Glutamatergic neuron (in vitro differentiated cells): ENCODE measurements at places on chromosomes 6 and 20.

- DNase-seq = no peak
Measured at GRCh38 chr6:102582569-102582968, 1189.1 kb downstream of the GRIK2 start.

- DNase-seq = no peak
Measured at GRCh38 chr6:11149551-11149950, 38.0 kb upstream of the ERVFRD-1 start.

DNA sequence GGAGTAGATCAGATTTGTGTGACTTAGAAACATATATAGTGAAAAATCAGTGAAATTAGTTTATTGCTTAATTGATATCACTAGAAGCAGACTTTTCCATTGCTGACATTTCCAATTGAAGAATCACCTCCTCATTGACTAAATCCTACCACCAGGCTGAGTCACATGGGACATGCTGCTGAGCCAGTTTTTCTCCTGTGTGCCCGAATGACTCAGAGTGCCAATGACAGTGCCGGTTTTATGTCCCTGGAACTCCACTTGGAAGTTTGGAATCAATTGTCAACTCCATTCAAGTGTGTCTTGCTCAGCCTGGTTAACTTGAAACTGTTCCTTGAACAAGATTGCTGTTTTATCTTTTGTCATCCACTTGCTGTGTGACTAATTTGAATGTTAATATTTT lies 316.1 kb upstream of the PRDM1 start:
- no peak for DNase-seq

GRCh38 chr6:144248003-144248402 lies 37.1 kb upstream of the UTRN start:
- DNase-seq = no peak

GRCh38 chr20:2118783-2119182 lies 17.2 kb downstream of the STK35 start:
- no peak for DNase-seq

GRCh38 chr6:27168108-27168507 lies 79.4 kb upstream of the PRSS16 start:
- DNase-seq = no peak

DNA sequence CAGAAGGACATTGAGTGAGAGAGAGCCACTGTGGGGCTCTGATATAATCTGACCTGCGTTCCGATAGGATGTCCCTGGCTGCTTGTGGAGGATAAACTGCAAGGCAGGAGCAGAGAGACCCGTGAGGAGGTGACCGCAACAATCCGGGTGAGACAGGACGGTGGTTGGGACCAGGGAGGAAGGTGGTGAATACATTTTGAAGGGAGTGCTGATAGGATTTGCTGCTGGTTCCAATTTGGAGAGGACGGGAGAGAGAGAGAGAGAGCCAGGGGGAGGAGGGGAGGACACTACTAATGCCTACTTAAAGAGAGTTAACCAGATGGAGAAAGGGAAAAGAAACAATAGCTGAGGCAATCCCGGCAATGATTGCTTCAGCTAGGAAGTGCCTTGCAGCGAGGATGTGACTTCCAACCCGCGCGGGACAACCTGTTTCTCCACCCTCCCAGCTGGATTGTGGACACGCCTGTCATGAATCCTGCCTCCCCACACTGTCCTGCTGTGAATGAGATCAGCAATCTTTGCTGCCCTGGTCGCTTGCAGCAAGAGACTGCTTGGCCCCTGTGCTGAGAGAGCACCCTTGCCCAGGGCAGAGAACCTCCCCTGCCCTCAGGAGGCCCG lies 199.0 kb upstream of the KCNG1 start:
- DNase-seq = peak; percentile 28

DNA sequence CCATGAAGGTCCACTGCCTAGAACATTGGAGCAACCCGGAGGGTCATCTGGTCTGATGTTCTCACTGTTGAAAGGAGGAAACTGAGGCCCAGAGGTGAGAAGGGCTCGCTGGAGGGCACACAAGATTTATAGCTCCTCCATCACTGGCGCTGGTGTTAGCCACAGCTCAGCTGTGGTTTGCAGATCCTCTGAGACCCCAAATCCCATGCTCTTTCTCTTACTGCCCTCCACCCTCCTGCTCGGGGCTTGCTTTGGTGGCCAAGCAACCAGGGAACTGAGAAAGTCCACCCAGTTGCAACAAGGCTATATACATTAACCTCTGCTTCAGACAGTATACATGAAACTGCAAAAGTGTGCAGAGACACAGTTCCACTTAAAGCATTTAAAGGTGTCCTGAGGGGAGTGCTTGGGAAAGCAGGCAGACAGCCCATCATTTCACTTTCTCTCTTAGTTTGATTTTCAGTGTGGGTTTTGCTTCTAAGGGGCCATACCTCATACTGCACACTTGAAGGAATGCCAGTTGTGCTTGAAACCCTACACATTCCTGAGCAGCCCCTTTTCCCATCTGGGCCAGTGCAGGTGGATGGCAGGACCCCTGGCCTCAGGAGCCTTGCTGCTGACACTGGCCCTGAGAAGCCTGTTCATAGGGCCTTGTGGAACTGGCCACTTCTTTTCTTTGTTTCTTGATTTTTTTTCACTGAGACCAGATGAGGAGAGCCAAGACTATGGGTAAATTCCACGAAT lies 347.6 kb downstream of the CDC5L start:
- no peak for DNase-seq

DNA sequence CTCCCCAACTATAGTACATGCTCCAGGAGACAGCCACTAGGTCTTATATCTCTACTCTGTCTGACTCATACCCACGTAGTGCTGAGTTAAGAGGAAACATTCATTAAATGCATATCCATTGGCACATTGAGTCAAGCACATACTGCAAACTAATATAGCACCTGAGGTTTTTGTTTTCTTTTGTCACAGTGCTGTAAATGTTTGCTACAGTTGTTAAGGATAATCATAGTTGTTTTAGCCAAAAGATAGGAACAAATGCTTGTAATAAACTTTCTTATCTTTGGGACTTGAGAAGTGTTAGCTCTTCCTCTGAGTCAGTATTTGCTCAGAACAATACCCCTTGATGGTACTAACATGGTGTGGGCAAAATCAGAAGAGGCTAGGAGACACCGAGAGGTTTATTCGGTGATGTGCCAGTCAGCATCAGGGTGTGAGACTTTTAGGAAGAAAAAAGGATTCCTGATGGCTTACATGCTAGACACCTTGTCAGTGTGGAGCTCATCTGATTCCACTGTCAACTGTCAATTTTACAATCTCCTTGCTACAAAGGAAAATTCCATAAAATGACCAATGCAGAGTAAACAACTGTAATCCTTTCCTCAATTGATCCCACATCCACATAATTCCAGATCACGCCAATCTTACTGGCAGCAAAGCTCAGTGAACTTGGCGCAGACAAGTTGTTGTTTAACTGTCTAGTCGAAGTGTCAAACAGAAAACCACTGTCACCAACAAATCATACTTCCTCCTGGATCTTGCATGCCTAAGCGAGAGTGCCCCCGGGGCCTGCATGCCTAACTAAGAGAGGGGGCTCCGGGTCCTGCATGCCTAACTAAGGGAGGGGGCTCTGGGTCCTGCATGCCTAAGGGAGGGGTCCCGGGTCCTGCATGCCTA lies 36.1 kb downstream of the ELOVL2 start:
- DNase-seq = no peak

DNA sequence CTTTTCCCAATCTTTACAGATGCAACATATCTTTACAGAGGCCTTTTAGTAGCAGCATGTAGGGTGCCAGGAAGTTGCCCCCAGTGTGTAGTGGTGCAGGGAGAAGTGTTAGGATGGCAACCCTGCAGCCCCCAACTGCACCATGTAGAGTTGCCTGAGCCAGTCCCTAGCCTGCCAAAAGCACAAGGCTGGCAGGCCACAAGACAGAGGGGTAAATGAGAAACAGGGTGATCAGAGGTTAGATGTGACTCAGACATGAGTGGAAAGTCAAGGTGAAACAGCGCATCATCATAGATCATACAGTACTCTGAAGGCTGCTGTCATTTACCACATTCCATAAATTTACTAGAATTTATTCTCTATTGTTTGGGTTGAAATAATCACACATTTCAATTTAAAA lies 467.5 kb downstream of the PRKN start:
- no peak for DNase-seq

DNA sequence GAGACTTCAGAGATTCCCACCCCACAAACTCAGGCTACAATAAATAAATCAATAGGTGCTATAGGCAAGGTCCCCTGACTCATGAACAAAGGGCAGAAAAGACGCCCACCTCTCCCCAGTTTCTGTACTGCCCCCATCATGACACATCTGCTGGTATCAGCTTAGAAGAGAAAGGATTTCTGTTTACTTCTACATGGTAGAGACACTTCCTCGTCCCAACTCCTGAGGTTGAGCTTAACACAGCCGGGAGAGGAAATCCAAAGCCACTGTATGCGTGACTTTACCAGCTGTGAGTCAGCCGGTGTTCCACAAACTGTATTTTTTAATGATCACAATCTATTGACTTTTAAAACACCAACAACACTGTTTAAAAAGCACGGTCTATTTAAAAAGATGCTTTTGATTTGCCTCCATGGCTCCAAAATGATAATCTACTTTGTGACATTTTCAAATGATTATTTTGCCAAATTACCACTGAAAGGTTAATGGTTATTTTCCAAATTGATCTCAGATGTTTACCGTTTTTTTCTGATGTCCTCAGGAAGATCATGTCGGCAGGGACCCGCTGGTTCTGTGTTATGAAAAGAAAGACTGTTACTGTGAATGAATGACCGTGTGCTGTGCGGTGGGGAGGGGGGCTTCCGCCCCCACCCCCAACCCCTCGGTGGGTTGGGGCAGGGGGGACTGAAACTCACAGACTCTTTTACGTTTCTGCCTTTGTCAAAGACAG lies 72.5 kb downstream of the ATP9A start:
- DNase-seq = no peak

DNA sequence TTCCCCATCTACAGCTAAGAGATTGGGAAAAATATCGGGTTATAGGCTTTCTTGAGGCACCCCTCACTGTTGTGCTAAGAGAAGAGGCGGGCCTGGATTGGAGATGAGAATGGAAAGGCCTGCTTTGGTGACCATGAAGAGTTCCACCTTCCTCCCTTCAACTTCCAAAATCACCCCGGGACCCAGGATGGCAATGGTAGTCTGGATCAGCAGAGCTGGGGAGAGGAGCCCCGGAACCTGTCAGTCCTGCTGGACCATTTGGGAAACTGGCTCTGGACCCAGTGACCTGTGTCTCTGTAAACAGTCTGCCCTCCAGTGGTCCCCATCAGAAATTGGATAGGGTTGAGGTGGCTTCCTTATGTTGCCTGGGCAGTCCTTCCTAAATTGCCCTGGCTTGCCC lies 1085.6 kb downstream of the KHDRBS2 start:
- no peak for DNase-seq

DNA sequence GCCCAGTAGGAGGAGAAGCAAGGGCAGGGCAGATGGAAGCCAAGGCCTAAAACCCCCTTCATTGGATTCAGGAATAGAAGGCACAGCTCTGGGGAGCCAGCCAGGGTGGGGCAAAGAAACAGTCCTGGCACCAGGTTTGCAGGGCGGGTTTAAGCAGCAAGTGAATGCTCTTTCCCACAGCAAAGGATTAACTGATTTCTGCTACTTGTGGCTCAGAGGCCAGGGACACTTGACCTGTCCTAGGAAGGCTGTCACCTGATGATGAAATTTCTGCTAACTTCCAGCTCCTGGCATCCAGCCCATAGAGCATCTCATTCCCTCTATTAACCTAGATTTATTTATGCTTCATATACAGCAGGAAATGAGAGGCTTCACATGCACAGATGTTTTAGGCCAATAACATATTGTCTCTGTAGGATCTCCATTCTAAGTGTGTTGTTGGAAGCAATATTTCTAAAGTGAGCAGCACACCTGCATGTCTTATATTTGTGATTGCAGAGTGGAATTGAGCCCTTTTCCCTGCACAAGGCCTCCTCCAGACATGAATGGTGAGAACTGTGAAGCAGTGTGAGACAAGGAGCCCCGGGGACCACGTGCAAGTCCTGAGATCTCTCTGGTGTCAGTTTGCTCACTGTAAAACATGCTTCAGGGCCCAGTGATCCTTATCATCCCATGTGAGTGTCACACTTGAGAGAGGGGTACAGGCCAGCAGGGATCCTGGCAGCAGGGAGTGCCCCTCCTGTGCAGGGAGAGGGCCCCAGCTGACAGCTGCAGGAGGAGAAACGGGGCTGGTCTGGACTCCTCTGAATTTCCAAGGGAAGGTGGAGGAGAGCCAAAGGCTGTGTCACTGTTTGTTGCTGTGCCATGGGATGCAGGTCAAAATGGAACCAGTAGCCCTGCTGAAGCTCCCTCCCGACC lies 41.1 kb upstream of the CST5 start:
- no peak for DNase-seq

DNA sequence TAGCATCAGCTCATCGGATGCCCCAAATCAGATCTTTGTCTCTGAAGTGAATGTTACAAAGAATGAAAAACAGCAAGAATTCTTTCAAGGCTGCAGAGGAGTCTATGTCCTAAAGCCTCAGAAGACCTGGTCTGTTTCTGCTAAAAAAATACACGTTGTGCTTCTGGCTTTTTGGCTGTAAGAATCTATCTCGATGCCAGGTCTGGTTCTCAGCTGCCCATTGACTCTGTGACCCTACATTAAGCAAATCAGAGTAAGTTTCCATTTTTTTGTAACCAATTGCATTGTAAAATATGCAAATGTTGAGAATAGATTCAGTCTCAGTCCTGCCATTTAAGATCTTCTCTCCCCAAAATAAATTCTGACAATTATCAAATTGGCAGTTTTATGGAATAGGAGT lies 705.4 kb downstream of the RFPL4B start:
- no peak for DNase-seq

DNA sequence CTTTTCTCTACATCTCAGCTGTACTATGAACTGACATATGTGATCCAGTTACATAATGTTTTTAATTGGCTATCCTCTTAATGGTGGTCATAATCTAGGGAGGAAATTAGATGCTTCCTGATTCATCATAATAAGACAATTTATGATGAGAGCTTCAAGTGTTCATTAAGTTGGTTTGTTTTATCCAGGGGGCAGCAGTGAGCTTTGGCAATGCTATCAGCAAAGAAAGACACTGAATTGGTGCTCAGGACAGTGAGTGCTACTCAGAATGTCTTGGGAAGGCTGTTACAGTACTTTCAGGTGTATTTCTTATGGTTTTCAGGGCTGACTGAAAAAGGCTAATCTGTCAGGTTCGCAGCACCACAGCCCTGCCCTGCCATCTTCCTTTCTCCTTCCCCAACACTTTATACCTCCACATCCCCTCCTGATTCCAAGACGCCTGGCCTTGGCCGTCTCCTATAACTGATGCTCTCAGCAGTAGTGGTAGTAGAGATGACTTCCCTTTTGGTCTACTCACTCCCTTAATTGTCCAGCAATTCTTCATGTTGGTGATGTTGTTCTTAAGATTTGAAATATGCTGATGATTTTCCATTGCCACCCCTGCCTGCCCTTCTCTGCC lies 67.0 kb upstream of the TNFAIP3 start:
- no peak for DNase-seq

DNA sequence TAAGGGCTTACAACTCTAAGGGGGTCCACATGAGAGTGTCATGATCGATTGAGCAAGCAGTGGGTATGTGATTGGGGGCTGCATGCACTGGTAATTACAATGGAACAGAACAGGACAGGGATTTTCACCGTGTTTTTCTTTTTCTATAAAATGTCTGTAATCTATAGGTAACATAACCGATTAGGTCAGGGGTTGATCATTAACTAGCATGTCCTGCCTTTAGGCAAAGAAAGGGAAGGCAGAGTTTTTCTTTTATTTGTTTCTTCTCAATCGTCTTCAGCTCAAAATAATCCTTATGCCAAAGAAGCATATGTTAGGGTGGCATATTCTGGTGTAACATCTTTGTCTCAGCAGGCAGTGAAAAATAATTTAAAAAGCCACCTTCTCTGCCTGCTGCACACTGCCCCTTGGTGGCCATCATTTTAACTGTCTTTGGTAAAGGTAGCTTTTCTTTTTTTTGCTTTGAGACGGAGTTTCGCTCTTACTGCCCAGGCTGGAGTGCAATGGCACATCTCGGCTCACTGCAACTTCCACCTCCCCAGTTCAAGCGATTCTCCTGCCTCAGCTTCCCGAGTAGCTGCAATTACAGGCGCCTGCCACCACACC lies 9.7 kb upstream of the CEP43 start:
- no peak for DNase-seq
